ENCODE measurements at places on chromosomes 3 and 15. TPM values are rescaled to one million over a fixed set of nuclear protein-coding genes. Genes with fewer than 3 reads are reported as not detected.

TUSC7 gene
- total RNA-seq, result not detected

ADGRG7 gene
- total RNA-seq, result not detected

ISLR gene
- 82.3 TPM for total RNA-seq

- H3K36me3 ChIP-seq, result no peaks in the 10 kb centered on the region
- peak; percentile 38 for DNase-seq
- H3K27me3 ChIP-seq, result peaks cover 47% of the 10 kb centered on the region
- H3K27ac ChIP-seq, result no peak overlapping the region
- H3K4me3 ChIP-seq, result no peak overlapping the region
- peaks cover 38% of the 10 kb centered on the region for H3K4me1 ChIP-seq
Observed at GRCh38 chr3:8765528-8765927, 3.9 kb downstream of the OXTR start.

GRCh38 chr15:33442449-33442848 is 131.7 kb downstream of the RYR3 start:
- no peaks in the 10 kb centered on the region for H3K36me3 ChIP-seq
- H3K4me3 ChIP-seq, result no peak overlapping the region
- no peak overlapping the region for H3K27ac ChIP-seq
- no peaks in the 10 kb centered on the region for H3K4me1 ChIP-seq
- no peaks in the 10 kb centered on the region for H3K27me3 ChIP-seq
- no peak for DNase-seq

DNA sequence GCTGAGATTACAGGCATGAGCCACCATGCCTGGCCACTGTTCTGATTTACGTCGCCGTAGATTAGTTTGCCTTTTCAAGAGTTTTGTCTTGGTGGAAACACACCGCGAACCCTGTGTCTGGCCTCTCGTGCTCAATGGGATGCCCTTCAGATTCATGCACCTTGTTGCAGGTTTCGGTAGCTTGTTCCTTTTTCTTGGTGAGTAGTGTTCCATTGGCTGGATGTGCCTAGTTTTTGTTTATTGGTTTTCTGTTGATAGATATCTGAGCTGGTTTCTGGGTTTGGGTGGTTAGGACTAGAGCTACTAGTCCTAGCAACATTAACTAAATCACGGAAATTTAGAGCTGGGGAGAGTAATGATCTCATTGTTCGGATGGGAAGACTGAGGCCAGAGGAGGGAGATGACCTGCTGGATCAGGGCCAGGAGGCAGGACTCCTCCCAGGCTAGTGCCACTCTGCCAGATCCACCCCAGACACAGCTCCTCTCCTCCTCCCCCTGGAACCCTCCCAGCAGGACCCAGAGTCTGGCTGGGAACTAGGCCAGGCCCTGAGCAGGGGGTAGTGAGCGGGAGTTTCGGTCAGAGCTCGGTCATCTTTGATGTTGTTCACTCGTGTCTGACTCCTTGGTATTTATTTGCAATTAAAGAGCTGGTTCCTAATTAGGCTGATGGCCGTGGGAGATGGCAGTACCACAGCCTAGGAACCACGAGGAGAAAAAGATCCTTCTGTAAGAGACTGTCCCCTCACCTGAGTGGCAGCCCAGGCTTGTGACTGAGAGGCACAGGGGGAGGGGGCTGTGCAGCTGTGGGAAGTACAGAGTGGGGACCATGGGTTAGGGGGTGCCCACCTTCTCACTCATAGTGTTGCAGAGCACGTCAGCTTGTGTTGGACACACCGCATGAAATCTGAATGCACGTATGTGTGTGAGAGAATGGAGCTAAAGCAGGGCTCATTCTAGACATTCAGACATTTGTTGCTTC is 73.4 kb downstream of the SMAD6 start:
- H3K36me3 ChIP-seq, result no peaks in the 10 kb centered on the region
- no peak for DNase-seq
- H3K4me3 ChIP-seq, result no peak overlapping the region
- no peak overlapping the region for H3K27ac ChIP-seq

- no peaks in the 10 kb centered on the region for H3K27me3 ChIP-seq
- H3K4me1 ChIP-seq, result peaks cover 24% of the 10 kb centered on the region
- no peak overlapping the region for H3K4me3 ChIP-seq
- no peak overlapping the region for H3K27ac ChIP-seq
- H3K36me3 ChIP-seq, result no peaks in the 10 kb centered on the region
Observed at GRCh38 chr3:9208605-9209152, 40.8 kb downstream of the SRGAP3 start.

GRCh38 chr15:75809986-75810750 is 33.1 kb upstream of the UBE2Q2 start:
- peaks cover 6% of the 10 kb centered on the region for H3K27me3 ChIP-seq
- no peak overlapping the region for H3K4me3 ChIP-seq
- no peak for DNase-seq
- H3K27ac ChIP-seq, result no peak overlapping the region
- no peaks in the 10 kb centered on the region for H3K36me3 ChIP-seq

DNA sequence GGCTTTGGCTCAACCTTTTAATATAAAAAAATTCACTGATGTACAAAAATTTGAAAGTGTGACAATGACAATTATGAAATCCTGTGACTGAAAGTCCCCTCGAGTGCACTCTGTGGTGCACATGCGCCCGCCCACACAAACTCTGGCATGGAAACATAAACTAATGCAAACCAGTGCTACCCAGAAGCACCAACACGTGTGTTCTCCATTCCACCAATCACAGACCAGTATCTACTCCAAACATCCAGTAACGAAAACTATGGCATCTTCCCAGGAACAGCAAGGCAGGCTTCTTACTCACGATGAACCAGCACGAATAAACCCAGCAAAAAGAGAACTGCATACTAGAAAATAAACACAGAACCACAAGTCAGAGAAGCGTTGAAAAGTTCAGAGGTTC is 11.7 kb upstream of the NMB start:
- H3K4me3 ChIP-seq, result no peak overlapping the region
- no peaks in the 10 kb centered on the region for H3K27me3 ChIP-seq
- no peaks in the 10 kb centered on the region for H3K4me1 ChIP-seq
- DNase-seq, result no peak

- no peak overlapping the region for H3K27ac ChIP-seq
- no peaks in the 10 kb centered on the region for H3K36me3 ChIP-seq
- H3K27me3 ChIP-seq, result peaks cover 2% of the 10 kb centered on the region
- DNase-seq, result no peak
- H3K4me1 ChIP-seq, result no peaks in the 10 kb centered on the region
Observed at GRCh38 chr3:122318620-122319019, 6.4 kb upstream of the CSTA start.

Measured in muscle of leg (tissue), 16 donors.